Vagina (tissue), 2 donors: ENCODE measurements at places on chromosomes 3 and 15. TPM values are rescaled to one million over a fixed set of nuclear protein-coding genes. Genes with fewer than 3 reads are reported as not detected.

- no peak for DNase-seq
Observed at GRCh38 chr15:68460166-68460565, 28.2 kb upstream of the ITGA11 start.

- DNase-seq, result no peak
Observed at GRCh38 chr15:88484682-88485331, 17.3 kb downstream of the MRPS11 start.

DNA sequence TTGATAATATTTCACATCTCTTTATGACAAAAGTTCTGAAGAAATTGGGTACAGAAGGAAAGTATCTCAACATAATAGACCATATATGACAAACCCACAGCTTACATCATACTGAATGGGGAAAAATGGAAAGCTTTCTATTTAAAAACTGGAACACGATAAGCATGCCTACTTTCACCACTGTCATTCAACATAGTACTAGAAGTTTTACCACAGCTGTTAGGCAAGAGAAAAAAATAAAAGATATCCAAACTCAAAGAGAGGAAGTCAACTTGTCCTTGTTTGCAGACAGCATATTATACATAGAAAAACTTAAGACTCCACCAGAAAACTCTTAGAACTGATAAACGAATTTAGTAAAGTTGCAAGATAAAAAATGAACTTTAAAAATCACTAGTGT is 40.3 kb downstream of the COPS2 start:
- DNase-seq, result no peak

GRCh38 chr15:62782071-62782841 is 260.3 kb upstream of the TPM1 start:
- DNase-seq, result no peak

GRCh38 chr15:42954291-42954690 is 33.7 kb upstream of the TTBK2 start:
- DNase-seq, result no peak

GRCh38 chr15:33671456-33671855 is 296.8 kb upstream of the CHRM5 start:
- no peak for DNase-seq

- DNase-seq, result no peak
Observed at GRCh38 chr15:69557707-69558409, 105.2 kb downstream of the RPLP1 start.

GRCh38 chr3:156371701-156372100 is 183.2 kb downstream of the SSR3 start:
- DNase-seq, result no peak

- DNase-seq, result peak; percentile 96
Observed at GRCh38 chr3:105366326-105367062, at the start of gene ALCAM. Gene ALCAM (plus strand): TSS chr3:105366909.

DNA sequence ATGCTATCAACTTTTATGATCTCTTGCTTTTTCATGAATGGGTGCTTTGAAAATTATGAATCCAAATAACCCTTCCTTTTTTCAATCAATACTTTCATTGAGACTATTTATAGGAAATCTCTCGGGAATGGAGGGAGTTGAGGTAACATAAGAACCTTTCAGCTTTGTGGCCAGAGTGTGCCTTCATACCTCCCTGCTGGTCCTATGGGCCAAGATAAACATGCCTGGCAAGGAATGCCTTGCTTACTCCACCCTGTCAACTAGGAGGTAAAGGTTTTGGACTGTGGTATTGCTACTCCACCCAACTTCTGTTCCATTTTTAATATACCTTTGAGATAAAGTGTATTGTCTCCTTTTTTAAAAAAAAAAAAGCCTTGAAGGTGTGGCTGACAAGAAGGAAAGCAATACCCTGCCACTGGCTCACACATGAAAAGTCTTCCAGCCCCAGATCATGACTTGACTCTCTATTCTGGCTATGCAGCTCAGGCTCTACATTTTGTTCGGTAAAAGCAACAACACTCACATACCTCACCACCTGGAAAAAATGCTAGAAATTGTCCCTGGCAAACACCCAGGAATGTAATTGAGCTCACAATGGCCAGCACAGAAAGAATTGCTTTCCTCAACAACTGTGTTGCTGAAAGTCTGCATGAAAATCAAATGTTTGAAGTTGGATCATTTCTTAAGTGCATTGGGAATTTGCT is 35.8 kb downstream of the COL8A1 start:
- DNase-seq, result no peak

GRCh38 chr3:16877911-16878310 is 6.8 kb upstream of the PLCL2 start:
- no peak for DNase-seq

DNA sequence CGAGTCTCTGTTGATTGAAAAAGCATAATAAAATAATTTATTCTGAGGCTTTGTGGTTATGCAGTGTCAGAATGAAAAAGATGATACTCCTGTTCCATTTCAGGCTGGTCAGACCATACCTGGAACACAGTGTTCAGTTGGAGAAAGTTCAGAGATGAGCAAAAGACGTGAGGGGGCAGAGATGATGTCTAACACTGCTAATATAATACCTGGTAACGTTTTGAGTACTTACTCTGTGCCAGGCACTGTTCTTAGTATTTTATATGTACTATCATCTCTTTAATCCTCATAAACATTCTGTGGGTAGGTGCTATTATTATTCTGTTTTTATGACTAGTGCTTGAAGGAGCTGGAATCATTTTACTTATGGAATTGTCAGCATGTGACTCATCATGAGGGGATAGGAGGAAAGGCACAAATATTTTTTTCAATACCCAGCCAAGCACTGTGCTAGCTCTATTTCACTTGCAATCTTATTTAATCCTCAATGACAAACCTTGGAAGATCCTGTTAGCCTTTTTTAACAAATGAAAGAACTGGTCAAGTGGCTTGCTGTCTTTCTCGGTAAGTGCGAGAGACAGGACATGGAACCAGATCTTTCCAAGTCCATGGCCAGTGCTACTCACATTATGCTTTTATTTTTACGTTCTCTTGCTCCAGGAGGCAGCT is 31.8 kb downstream of the IQGAP1 start:
- no peak for DNase-seq

DNA sequence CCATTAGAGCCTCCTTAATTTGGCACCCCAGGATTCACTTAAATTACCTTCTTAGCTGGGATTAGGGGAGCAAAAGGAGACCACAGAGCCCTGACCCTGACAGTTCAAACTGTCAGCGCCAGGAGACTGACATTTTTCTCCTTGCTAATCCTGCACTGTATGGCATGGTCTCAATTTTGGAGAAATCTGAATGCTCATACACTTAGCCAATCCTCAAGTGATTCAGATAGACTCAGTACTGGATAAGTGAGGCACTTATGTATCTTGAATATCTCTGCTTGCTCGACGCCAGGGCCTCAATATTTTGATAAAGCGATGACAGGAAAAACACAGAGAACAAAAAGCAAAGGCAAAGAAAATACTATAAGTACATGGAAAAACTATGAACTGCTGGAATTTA is 375.9 kb upstream of the WNT5A start:
- no peak for DNase-seq

- DNase-seq, result no peak
Observed at GRCh38 chr3:150739200-150739863, 23.6 kb downstream of the SIAH2 start.

- DNase-seq, result peak; percentile 78
Observed at GRCh38 chr3:120145542-120146285, 51.5 kb upstream of the GSK3B start.

- DNase-seq, result no peak
Observed at GRCh38 chr3:115099986-115100571, 47.0 kb downstream of the ZBTB20 start.

GRCh38 chr3:160473978-160474377 is 24.4 kb upstream of the TRIM59 start:
- no peak for DNase-seq

- DNase-seq, result no peak
Observed at GRCh38 chr3:122021037-122021436, 1.0 kb downstream of the ILDR1 start.

- DNase-seq, result no peak
Observed at GRCh38 chr15:70470556-70471191, 292.7 kb downstream of the UACA start.

DNA sequence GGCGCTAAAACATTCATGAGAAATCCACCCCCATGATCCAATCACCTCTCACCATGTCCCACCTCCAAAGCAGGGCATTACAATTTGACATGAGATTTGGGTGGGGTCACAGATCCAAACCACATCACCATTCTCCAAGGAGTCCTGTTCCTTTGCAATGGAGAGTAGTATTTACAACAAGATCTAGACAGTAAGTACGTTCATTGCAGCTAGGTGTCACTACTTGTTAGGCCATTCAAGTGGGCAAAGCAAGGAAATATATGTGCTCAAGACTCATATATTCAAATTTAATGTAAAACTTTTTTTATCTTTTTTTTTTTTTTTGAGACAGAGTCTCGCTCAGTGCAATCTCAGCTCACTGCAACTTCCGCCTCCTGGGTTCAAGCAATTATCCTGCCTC is 79.3 kb downstream of the AQP9 start:
- DNase-seq, result no peak

DNA sequence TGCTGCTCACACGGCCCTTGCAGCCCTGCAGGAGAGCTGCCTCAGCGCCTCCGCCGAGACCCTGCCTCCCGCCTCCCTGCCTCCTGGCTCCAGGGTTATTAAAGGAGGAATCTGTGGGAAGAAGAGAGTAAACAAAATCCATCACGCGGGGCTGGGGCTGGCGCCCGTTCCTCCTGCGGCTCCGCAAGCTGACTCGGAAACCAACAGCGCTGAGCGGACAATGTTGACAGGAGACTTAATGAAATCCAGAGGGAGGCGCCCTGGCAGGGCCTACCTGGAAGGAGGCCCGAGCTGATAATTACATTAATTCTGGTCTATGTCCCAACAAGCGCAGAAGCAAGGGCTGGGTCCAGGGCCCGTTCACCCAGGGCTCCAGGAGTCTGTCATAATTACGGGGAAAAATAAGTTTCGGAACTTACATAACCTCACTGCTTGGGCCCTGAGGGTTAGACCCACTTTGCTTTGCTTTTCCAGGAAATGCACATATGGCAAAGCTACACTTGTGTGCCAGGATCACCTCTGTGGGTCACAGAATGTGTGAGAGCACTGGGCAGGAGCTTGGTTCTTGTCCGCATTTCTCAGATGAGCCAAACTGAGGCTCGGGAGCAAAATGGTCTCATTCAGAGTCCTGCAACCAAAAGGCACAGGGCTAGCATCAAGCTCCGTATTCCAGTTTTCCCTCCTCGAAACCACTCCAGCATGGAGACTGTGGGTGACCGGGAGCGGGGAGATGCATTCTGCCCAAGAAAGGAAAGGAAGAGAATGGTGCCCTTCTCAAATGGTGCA is 43.8 kb upstream of the SLC6A6 start:
- peak; percentile 93 for DNase-seq

DNA sequence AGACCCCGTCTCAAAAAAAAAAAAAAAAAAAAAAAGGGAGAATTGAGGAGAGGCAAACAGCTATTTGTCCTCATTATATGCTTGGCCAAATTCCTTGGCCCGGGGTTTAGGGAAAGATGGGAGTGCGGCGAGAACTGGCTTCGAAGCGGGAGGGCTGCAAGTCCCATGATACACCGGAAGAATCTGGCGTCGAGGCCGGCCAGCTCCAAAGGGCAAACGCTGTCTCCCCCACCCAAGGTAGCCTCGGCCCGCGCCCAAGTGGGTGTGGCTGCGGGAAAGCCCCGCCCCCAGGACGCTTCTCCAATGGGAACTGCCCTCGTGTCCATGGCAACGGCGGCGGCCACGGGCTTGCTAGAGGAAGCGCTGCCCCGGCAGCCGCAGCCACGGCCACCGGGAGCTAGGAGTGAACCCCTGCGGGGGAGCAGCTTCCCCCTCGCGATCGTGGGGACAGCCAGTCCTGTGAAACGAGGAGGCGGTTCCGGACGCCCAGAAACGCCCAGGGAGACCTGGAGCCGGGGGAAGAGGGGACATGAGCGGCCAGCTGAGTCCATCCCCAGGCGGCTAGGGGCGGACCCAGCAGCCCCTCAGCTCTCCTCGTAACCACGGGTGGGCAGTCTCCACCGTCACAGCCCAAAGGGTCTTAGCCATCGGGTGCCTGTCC is at the start of gene TTLL13:
Gene TTLL13 (plus strand): TSS at position 354 of the 661 bp plus-strand sequence. CDS start 1,075 bp downstream, outside the sequence.
- DNase-seq, result no peak

- DNase-seq, result no peak
Observed at GRCh38 chr3:180911876-180912303, 580 bp upstream of the FXR1 start.

- no peak for DNase-seq
Observed at GRCh38 chr15:36612063-36612788, 32.8 kb downstream of the CDIN1 start.

DNA sequence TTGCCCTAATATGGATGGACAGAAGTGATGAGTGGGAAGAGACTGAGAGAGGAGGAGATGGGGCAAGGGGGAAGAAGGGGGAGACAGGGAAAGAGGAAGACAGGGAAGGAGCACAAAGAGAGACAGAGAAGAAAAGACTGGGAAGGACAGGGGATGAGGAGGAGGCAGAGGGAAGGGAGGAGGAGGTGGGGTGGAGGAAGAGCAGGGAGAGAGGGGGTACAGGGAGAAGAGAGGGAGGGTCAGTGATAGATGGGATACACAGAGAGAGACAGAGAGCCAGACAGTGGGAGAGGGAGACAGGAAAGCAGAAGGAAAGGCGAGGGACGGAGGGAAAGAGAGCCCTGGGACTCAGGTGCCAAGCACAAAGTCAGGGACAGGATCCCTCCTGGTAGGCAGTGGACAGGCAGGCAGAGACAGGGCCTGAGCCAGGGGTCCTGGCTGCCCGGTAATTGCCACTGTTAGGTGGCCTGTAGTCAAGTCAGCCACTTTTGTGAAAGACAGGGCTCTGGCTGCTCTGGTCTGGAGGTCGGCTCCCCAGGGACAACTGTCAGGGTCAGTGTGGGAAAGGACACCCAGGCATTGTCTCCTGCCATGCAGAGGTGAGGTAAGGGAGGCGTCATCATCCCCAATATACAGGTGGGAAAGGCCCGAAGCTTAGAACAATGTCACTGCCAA is 9.8 kb downstream of the VILL start:
- no peak for DNase-seq

Gene KCTD6
- total RNA-seq, result 19.6 TPM

Gene ISL2
- total RNA-seq, result 2.0 TPM

Gene SLC22A14
- 0.49 TPM for total RNA-seq

Gene ANKDD1A
- total RNA-seq, result 17.7 TPM

Gene CYP1A2
- not detected for total RNA-seq

Gene ASB14
- not detected for total RNA-seq

Gene UNC13C
- not detected for total RNA-seq

Gene HRG
- 0.25 TPM for total RNA-seq

Gene ST8SIA2
- total RNA-seq, result not detected
